ENCODE measurements at places on chromosomes 1 and 21.

DNA sequence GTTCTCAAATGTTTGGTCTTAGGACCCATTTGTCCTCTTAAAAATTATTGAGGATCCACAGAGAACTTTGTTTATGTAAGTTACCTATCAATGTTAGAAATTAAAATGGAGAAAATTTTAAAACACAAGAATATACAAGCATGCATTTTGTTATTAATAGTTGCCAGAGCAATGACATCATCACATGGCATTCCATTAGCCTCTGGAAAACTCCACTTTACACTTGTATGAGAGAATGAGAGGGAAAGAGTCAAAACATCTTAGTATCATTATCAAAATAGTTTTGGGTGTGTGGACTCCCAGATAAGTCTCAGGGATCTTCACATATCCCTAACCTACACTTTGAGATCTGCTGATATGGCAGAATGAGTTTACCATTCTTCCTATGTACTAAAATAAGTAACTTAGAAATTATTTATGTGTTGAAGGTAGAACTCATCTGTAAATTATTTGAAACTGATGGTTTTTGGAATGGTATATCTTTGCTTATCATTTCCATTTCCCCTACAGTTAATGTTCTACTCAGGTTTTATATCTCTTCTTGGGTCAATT, 48.8 kb downstream of the RNF220 start:
- no peak for DNase-seq

DNA sequence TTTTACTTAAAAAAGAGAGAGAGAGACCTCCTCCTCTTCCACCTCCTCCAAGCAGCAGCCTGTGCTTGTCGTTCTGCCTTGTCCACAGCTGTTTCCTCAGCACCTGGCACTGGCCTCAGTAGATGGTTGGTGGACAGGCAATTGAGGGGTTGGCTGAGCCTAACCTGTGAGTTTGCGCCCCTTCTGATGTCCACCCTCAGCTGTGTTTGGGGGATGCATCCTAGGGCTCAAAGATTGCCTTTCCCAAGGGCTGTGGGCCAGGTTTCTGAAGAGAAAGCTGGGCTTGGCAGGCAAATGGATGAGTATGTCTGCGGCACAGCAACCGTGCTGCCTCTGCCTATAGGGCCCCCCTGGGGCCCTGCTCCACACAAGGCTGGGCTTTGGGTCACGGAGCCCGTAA, 35.1 kb upstream of the KDM4A start:
- DNase-seq: no peak

DNA sequence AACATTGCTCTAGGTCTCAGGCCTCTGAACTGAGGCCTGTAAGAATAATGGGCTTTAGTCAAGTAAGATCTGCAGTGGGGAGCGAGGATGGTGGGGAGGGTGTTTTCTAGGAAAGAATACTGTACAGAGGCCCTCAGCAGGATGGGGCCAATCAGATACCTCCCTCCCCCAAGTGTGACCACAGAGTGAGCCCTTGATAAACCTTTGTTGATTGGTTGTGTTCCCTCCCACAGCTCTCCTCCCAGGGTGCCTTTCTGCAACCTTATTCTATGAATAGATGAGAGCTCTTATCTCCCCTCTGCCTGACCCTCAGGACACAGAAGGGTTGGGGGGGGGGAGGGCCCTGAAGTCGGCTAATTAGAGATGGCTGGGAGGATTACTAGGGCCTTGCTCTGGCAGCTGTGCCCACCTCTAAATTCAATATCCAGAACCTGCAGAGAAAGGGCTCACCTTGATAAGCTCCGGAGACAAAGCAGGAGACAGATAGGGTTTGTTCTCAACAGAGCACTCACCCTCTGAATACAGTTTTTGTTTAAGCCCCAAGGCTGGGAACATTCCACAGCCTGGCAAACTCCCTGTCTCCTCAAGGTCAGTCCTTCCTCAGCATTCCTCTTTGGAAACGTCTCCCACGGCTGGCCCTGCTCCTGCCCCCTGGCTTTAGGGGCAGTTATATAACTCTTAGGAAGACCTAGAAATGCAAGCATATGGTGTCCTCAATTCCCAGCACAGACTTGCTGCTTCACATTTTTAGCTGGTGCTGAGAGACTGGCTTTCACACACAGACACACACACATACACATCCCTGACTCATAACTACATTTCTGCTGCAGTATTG, 42.9 kb downstream of the ATP1A1 start:
- DNase-seq: no peak

GRCh38 chr1:229003233-229004031, 267.5 kb upstream of the RAB4A start:
- DNase-seq: no peak

- DNase-seq: peak; percentile 8
Measured at GRCh38 chr1:17405898-17406759, 33.3 kb downstream of the RCC2 start.

DNA sequence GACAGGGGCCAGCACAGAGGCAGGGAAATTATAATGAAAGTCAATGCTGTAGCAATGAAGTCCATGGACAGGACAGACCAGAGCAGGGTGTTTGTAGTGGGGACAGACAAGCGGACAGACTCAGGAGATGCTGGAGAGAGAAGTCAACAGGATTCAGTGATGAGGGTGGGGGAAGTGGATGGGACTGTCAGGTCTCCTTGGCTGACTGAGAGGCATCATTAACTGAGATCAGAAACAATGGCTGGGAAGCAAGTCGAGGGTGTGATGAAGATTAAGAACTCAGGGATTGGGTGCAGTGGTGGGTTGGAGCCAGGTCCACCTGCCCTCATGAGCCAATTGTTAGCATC, 25.5 kb downstream of the CD58 start:
- DNase-seq: no peak

- no peak for DNase-seq
Measured at GRCh38 chr1:23441446-23442148, 17.0 kb upstream of the TCEA3 start.

Measured in stimulated activated CD4-positive, alpha-beta T cell treated with anti-CD3 and anti-CD28 coated beads, Interleukin-2, amount 100 ng/mL, for 4 hours (primary cell).